Omental fat pad (tissue), 4 donors: ENCODE measurements at places on chromosomes 12 and 14. TPM values are rescaled to one million over a fixed set of nuclear protein-coding genes. Genes with fewer than 3 reads are reported as not detected.

Gene GALNT16
- 6.7 TPM for total RNA-seq

DNA sequence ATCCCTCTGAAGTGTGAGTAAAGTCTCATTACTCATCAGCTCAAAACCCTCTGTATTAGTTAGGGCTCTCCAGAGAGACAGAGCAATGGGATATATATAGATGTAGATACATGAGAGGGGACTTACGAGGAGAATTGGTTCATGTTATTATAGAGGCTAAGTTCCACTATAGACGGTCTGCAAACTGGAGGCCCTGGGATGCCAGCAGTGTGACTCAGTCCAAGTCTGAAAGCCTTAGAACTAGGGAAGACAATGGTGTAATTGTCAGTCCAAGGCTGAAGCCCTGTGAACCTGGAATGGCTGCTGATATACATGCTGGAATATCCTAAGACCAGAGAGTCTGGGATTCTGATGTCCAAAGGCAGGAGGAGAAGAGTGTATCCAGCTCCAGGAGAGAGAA lies 57.3 kb upstream of the CEP83 start:
- DNase-seq: no peak

- no peak for DNase-seq
Observed at GRCh38 chr12:24470050-24470449, 478.9 kb downstream of the BCAT1 start.

DNA sequence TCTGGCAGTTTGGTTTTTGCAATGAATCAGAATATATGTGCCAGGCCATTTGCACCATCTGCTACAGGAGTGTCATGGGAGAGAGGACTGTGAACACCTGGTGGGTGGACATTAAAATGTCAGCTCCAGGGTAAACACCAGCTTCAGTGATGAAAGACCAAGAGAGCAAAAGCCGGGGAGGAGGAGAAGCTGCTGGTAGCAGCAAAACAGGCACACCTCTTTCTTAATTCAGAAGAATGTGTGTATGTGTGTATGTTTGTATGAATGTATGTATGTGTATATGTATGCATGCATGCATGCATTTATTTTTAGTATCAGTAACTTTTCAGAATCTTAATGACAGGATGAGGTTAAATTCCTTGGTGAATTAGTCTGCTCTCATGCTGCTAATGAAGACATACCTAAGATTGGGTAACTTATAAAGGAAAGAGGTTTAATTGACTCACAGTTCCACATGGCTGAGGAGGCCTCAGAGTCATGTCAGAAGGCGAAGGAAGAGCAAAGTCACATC lies 357.4 kb upstream of the PRICKLE1 start:
- no peak for DNase-seq
